Astrocyte (in vitro differentiated cells and primary cell): ENCODE measurements at places on chromosomes 13 and 19.

GRCh38 chr13:38875186-38875875 lies 115.3 kb downstream of the STOML3 start:
- H3K27me3 ChIP-seq: no peaks in the 10 kb centered on the region
- H3K4me3 ChIP-seq: no peak overlapping the region
- no peak for DNase-seq
- H3K4me1 ChIP-seq: no peaks in the 10 kb centered on the region
- no peaks in the 10 kb centered on the region for H3K36me3 ChIP-seq

GRCh38 chr19:56554272-56554869 lies 12.9 kb upstream of the ZNF470 start:
- H3K27ac ChIP-seq: no peak overlapping the region
- H3K36me3 ChIP-seq: peaks cover 36% of the 10 kb centered on the region
- H3K27me3 ChIP-seq: no peaks in the 10 kb centered on the region
- H3K4me1 ChIP-seq: no peaks in the 10 kb centered on the region

GRCh38 chr19:49589502-49589905 lies 1.5 kb upstream of the PRR12 start:
- peaks cover 8% of the 10 kb centered on the region for H3K36me3 ChIP-seq
- H3K4me1 ChIP-seq: peaks cover 20% of the 10 kb centered on the region
- DNase-seq: no peak
- H3K27ac ChIP-seq: no peak overlapping the region

- DNase-seq: no peak
- H3K4me1 ChIP-seq: no peaks in the 10 kb centered on the region
- H3K36me3 ChIP-seq: peaks cover 8% of the 10 kb centered on the region
- no peak overlapping the region for H3K27ac ChIP-seq
These were observed 11.1 kb upstream of the MEX3D start for GRCh38 chr19:1579222-1579621.

DNA sequence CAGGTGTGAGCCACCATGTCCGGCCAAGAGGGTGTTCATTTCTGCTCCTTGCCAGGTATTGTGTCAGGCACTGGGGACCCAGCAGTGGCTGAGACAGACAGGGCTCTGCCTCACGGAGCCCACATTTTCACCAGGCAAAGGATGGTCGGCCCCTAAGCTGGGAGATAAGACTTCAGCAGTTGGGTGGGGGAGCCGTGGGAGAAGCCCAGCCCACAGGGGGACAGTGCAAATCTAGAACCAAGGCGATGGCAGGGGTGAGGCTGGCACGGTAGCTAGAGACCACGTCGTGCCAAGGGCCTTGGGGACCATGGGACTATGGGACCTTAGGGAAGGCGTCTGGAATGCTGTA lies 8.3 kb downstream of the LSR start:
- no peaks in the 10 kb centered on the region for H3K36me3 ChIP-seq
- DNase-seq: no peak
- H3K4me3 ChIP-seq: no peak overlapping the region
- H3K27me3 ChIP-seq: peaks cover 2% of the 10 kb centered on the region
